Activated T-cell treated with anti-CD3 and anti-CD28 coated beads for 24 hours (primary cell): ENCODE measurements at places on chromosomes 16 and 17.

GRCh38 chr17:21510686-21511362 is 134.7 kb downstream of the KCNJ12 start:
- no peak for DNase-seq

DNA sequence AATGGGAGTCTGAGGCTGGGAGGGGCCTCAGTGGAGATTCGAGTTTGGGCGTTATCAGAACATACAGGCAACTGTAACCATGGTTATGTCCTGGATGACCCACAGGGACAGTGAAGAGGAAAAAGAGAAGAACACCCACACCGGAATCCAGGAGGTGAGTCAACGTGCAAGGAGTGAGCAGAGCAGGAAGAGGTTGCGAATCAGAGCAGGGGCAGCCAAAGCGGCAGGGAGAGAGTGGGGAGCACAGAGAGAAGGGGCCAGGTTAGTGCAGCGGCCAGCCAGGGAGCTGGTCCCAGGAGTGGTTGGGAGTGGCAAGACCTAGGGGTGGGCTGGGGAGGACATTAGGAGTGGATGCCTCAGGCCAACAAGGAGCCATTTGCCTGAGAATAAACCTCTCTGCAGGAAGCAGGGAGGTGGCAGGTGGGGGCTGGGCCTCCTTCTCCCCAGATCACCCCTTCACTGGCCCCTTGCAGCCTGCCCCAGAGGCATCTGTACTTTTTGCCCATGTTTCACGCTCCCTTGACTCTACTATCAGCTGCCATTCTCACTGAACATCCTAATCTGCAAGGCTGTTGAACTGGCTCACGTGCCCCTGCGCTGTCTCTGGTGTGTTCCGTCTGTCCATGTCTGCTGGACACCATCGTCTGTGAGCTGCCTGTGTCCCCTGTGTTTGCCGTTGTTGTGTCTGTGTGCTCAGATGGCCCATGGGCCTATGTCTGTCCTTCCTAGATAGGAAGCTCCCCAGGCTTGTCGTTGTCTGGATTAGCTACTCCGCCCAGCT is 5.1 kb downstream of the KRT13 start:
- DNase-seq: no peak

DNA sequence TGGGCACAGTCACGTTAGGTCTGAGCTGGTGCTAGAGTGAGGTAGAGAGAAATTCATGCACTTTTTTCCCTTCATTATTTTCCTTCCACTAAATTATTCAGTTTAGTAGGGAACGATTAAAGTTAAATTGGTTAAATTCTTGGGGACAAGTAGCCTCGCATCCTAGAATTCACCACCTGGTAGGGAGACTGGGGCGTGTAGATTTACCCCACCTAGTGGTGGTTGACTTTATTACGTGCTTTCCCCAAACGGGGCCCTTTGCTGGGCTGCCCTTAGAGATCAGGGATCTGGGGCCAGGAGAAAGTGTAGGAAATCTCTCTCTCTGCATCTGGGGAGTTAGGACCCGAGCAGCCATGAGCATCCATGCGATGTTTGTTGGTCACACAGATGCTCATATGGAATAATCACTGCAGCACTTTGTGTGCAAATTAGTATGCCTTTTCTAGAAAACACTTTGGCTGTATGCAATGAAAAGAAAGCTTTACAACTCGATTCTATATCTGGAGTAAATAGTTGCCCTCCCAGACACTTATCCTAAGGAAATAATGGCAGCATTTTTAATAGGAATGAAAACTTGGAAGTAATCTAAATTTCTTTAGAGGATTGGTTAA is 107.0 kb downstream of the PLCG2 start:
- no peak for DNase-seq

DNA sequence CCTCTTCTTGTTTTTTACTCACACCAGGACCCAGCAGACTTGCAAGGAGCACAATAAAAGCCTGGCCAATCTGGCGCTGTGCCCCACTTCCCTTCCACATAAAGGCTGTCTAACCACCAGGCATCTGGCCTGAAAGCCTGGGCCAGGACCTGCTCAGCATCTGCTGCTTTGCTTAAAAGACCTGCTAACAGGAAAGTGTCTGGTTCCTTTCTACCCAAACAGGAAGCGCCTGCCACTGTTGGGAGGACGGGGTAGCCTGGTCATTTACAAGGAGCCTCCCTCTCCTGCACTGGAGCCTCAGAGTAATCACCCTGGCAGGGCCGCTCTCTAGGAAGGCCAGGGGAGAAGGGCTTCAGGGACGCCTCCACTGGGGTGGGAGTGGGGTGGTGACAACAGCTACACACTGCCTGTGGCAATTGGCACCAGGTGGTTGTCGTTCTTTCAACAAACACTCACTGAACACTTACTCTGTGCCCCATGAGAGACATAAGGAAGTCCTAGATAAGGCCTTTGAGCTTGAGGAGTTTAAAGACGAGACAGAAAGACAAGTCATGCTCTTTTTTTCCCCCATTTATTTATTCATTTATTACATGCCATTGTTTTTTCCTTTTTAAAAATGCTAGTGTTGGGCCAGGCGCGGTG is 6.3 kb upstream of the MMP28 start:
- no peak for DNase-seq

GRCh38 chr16:86662195-86662594 is 83.8 kb downstream of the FOXL1 start:
- DNase-seq: no peak

- DNase-seq: no peak
Observed at GRCh38 chr17:17043461-17044271, 1.4 kb downstream of the MPRIP start.

DNA sequence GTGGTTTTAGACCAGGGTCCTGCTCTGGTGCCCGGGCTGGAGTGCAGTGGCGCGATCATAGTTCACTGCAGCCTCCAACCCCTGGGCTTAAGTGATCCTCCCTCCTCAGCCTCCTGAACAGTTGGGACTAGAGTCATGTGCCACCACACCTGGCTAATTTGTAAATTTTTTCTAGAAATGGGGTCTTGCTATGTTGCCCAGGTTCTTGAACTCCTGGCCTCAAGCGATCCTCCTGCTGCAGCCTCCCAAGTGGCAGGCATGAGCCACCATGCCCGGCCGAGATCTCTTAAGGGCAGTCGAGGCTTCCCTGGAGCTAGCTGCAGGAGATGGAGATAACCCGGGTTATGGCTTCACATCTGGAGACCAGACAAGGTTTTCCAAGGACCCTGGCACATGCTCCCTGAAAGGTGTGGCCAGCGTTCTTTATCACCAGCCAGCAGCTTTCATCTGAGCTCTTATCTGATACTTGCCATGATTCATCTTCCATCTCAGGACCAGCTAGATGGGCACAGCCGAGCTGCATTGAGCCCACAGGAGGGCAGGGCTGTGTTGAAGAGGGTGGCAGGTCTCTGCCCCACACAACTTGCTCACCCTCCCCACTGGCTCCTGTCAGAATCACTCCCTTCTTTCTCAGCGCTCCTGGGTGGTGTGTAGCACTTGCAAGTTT is 28.6 kb downstream of the SCNN1B start:
- no peak for DNase-seq

- DNase-seq: no peak
Observed at GRCh38 chr17:79388556-79389295, 222.1 kb downstream of the RBFOX3 start.

GRCh38 chr17:17816831-17817551 is 19.8 kb downstream of the SREBF1 start:
- DNase-seq: no peak
